Thymus (tissue), 14 donors: ENCODE measurements at places on chromosomes 7 and 10. TPM values are rescaled to one million over a fixed set of nuclear protein-coding genes. Genes with fewer than 3 reads are reported as not detected.

Gene GSAP
- 29.7 TPM for polyA plus RNA-seq

Gene TRIM50
- 0.21 TPM for polyA plus RNA-seq

Gene THSD7A
- polyA plus RNA-seq = 0.50 TPM

Gene IPMK
- polyA plus RNA-seq = 5.2 TPM

Gene NSUN6
- polyA plus RNA-seq = 24.6 TPM

Gene ANKRD61
- 0.21 TPM for polyA plus RNA-seq

Gene LRRD1
- 0.05 TPM for polyA plus RNA-seq

Gene WDR86
- polyA plus RNA-seq = 1.3 TPM

Gene NUTM2A
- 2.9 TPM for polyA plus RNA-seq

Gene BET1
- 39.5 TPM for polyA plus RNA-seq

Gene AKR1D1
- polyA plus RNA-seq = 0.05 TPM

Gene PRKCQ
- 18.1 TPM for polyA plus RNA-seq

Gene PTPRN2
- polyA plus RNA-seq = 1.9 TPM

Gene GDF2
- polyA plus RNA-seq = 0.02 TPM

Gene LFNG
- 13.6 TPM for polyA plus RNA-seq

Gene SLC26A4
- 0.39 TPM for polyA plus RNA-seq

Gene ADIRF
- 196 TPM for polyA plus RNA-seq

Gene LRMDA
- polyA plus RNA-seq = 4.6 TPM

Gene KCND2
- polyA plus RNA-seq = 0.11 TPM

Gene STEAP1B
- polyA plus RNA-seq = 0.80 TPM

Gene SYT15B
- polyA plus RNA-seq = 0.55 TPM

Gene AASS
- polyA plus RNA-seq = 6.7 TPM

Gene EBF3
- 1.9 TPM for polyA plus RNA-seq

Gene KIF11
- polyA plus RNA-seq = 4.6 TPM

Gene RET
- 0.37 TPM for polyA plus RNA-seq

Gene CD36
- polyA plus RNA-seq = 30.9 TPM

Gene CYP26A1
- 7.8 TPM for polyA plus RNA-seq

Gene UBTD1
- 7.8 TPM for polyA plus RNA-seq

Gene SNX8
- 25.9 TPM for polyA plus RNA-seq

Gene TMEM270
- 0.46 TPM for polyA plus RNA-seq

Gene SCART1
- polyA plus RNA-seq = 1.6 TPM

Gene SLC39A12
- 0.23 TPM for polyA plus RNA-seq

Gene PTN
- 19.3 TPM for polyA plus RNA-seq

Gene UNCX
- polyA plus RNA-seq = 0.07 TPM

Gene DRGX
- 0.30 TPM for polyA plus RNA-seq

Gene REPIN1
- polyA plus RNA-seq = 97.0 TPM

Gene AKR1C2
- 3.8 TPM for polyA plus RNA-seq
